Upper lobe of right lung (tissue), 1 donor: ENCODE measurements at places on chromosomes 12 and 14. TPM values are rescaled to one million over a fixed set of nuclear protein-coding genes. Genes with fewer than 3 reads are reported as not detected.

DNA sequence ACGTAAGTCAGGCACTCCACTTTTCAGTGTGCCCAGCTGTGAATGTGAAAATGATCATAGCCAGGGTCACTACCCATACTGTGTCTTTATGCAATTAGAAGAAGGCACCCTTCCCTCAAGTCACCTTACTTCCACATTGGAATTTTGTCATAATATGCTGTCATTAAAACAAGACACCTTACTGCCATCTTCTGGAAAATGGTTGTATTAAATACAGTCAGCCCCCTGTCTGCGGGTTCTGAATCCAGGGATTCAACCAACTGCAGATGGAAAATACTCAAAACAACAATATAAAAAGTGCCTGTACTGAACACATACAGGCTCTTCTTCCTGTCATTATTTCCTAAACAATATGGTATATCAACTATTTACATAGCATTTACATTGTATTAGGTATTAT is 70.2 kb upstream of the TBX5 start:
- H3K36me3 ChIP-seq: no peaks in the 10 kb centered on the region
- no peak overlapping the region for H3K27ac ChIP-seq
- DNase-seq: no peak
- H3K27me3 ChIP-seq: peaks cover 25% of the 10 kb centered on the region

The NTS gene
- total RNA-seq: 0.32 TPM

DNA sequence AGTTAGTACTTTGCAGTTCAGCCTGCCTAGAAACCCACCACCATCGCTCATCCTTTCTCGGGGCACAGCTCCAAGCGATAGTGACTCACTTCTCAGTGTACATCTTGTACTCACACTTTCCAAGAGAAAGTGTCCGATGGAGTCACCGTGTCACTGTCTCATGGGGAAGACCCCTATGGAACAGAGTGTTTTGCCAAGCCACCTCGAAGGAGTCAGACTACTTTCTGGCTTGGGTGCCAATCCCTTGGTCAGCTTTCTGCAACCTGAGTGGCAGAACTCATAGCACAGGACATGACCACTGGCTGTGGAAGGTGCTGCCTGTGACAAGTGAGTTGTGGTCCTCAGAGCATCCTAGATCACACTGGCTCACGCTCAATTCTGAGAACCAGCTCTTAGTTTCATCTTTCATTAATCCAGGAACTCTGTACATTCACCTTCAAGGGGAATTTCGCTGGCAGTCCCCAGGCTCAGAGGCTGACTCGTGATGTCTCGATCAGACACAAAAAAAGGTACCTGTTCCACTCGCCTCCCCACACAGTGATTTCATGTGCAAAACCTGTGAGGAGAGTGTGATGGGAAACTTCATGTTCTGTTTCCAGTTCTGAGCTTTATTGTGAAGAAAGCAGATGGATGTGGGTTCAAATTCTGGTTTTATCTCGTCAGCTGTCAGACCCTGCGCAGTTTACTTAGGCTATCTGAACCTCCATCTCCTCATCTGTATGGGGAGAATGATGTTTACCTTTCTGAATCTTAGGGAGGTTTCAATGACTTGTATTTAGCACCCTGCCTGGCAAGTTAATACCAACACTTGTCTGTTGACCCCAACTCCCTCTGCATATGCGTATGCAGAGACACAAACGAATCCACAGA is 127.3 kb upstream of the CCND2 start:
- no peak for DNase-seq
- no peaks in the 10 kb centered on the region for H3K4me1 ChIP-seq

DNA sequence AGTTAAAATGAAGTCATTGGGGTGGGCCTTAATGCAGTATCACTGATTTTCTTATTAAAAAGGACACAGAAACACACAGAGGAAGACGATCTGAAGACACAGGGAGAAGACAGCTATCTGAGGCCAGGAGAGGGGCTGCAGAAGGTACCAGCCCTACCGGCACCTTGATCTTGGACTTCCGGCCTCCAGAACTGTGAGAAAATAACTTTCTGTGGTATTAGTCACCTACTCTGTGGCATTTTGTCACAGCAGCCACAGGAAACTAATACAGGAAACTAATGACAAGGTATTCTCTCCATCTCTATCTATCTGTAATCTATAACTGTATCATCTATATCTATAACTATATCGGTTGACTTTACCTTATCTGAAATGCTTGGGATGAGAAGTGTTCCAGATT is 1149.5 kb downstream of the BCL11B start:
- no peak overlapping the region for H3K4me3 ChIP-seq
- no peaks in the 10 kb centered on the region for H3K36me3 ChIP-seq
- H3K27ac ChIP-seq: no peak overlapping the region

The INHBC gene
- not detected for total RNA-seq

DNA sequence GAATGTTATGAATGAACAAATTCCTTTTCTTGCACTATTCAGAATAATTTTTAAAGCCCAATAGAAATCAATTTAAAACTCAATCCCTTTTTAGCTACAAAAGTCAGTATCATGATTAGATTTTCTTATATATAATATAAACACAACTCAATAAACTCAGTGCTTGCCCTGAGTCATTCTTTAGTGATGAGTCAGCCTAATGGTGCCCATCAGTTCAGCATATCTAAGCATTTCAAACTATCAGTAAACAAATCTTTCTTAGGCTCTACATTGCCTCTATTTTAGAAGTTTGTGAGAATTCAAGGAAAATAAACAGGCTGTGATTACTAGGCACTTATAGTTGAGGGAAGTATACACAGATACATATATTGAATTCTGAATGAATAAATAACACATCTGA is 179.6 kb downstream of the NELL2 start:
- H3K4me1 ChIP-seq: no peaks in the 10 kb centered on the region
- no peak overlapping the region for H3K4me3 ChIP-seq
- no peaks in the 10 kb centered on the region for H3K27me3 ChIP-seq
- H3K36me3 ChIP-seq: no peaks in the 10 kb centered on the region
- DNase-seq: no peak

GRCh38 chr14:79660053-79660939 is 551.0 kb downstream of the DIO2 start:
- H3K27ac ChIP-seq: no peak overlapping the region
- no peaks in the 10 kb centered on the region for H3K4me1 ChIP-seq
- no peak for DNase-seq

The MGP gene
- 472 TPM for total RNA-seq

- DNase-seq: no peak
- no peak overlapping the region for H3K4me3 ChIP-seq
- H3K36me3 ChIP-seq: peaks cover 28% of the 10 kb centered on the region
- no peaks in the 10 kb centered on the region for H3K27me3 ChIP-seq
- peaks cover 66% of the 10 kb centered on the region for H3K4me1 ChIP-seq
Observed at GRCh38 chr12:108832730-108833354, 24.5 kb downstream of the SSH1 start.

GRCh38 chr14:74661726-74662450 is 49.9 kb upstream of the LTBP2 start:
- no peak overlapping the region for H3K4me3 ChIP-seq
- H3K4me1 ChIP-seq: no peaks in the 10 kb centered on the region
- no peak for DNase-seq
- H3K36me3 ChIP-seq: peaks cover 64% of the 10 kb centered on the region
- H3K27me3 ChIP-seq: no peaks in the 10 kb centered on the region

- no peaks in the 10 kb centered on the region for H3K27me3 ChIP-seq
- H3K36me3 ChIP-seq: no peaks in the 10 kb centered on the region
- no peak overlapping the region for H3K27ac ChIP-seq
- DNase-seq: no peak
Observed at GRCh38 chr14:69680297-69680696, 68.9 kb downstream of the SUSD6 start.

DNA sequence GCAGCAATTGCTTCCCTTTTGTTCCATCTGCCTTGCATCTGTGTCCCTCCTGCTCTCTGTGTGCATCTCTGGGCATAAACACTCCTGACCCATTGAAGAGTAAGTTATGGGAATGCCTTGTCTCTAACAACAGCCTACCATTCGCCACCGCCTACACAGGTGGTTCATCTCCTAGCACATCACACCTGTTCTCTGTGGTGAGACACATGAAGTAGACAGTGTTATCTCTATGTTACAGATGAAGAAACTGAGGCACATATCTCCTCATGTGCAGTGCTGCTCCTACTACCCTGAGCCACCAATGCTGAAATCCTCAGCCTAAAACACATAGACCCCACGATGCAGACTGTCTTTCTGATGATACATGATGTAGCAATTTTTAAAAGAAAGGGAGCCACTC is 77.6 kb downstream of the PITPNM2 start:
- no peak overlapping the region for H3K27ac ChIP-seq
- no peak overlapping the region for H3K4me3 ChIP-seq
- H3K4me1 ChIP-seq: peaks cover 32% of the 10 kb centered on the region
- H3K36me3 ChIP-seq: no peaks in the 10 kb centered on the region

GRCh38 chr14:84129941-84130340 is 1400.0 kb upstream of the FLRT2 start:
- H3K36me3 ChIP-seq: no peaks in the 10 kb centered on the region
- no peaks in the 10 kb centered on the region for H3K4me1 ChIP-seq
- no peak overlapping the region for H3K27ac ChIP-seq
- H3K27me3 ChIP-seq: no peaks in the 10 kb centered on the region
- no peak for DNase-seq

DNA sequence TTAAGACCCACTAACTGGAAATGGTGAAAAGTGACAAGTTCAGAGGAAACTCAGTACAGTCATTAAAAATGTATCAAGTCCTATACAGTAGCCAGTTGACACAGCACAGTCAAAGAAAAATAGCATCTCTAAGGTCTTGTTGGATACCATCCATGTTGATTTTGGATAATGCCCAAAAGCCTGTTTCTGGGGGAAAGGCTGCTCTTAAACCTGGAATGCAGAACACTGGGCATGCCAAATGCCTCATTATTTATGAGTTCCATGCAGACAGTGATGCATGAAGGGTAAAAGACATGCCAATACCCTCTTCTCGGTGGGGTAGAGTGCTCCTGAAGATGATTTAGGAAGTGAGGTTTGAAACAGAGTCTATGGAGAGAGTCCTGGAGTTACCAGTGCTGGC is 29.6 kb downstream of the KCNK13 start:
- no peak for DNase-seq
- H3K27ac ChIP-seq: no peak overlapping the region
- H3K27me3 ChIP-seq: peaks cover 3% of the 10 kb centered on the region
- H3K4me1 ChIP-seq: no peaks in the 10 kb centered on the region
